ENCODE measurements at places on chromosomes 6 and 20.

DNA sequence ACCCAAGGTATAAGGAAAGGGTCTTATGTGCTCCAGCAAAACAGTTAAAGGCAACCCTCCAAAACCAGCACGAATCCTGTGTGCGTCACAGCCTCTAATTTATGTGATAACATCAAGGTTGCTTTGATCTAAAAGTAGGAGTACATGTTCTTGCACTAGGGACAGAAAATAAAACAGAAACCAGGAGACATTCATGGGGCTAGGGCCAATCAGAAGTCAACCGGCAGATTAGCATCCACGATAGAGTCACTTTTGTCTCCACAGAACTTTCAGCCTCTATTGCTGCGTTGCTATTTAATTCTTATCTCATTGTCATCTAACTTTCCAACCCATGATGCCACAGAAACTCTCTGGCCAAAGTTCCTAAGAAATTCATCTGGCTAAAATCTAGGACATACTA, 178.8 kb upstream of the PTCHD4 start:
- DNase-seq, result no peak

GRCh38 chr6:1593958-1594314, 15.8 kb upstream of the FOXC1 start:
- DNase-seq, result no peak

DNA sequence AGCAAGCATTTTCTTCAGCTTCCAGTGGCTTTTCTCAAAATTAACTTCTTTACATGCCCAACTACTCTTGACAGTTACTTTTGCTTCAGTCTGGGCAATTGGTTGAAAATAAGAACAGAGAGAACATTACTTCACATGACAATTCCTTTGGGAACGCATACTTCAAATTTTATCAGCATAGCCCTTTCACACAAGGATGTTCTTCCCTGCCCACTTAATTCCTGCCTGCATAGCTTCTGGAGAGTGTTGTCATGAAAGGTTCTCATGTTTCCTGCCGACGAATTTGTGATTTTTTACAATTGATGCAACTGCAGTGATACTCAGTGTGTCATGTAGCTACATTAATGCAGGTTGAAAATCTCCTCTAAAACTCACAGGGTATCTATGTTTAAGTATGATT, 22.0 kb upstream of the SNRNP48 start:
- DNase-seq, result peak; percentile 46

- DNase-seq, result peak; percentile 54
Observed at GRCh38 chr6:111485342-111485741, 2.3 kb upstream of the REV3L start.

DNA sequence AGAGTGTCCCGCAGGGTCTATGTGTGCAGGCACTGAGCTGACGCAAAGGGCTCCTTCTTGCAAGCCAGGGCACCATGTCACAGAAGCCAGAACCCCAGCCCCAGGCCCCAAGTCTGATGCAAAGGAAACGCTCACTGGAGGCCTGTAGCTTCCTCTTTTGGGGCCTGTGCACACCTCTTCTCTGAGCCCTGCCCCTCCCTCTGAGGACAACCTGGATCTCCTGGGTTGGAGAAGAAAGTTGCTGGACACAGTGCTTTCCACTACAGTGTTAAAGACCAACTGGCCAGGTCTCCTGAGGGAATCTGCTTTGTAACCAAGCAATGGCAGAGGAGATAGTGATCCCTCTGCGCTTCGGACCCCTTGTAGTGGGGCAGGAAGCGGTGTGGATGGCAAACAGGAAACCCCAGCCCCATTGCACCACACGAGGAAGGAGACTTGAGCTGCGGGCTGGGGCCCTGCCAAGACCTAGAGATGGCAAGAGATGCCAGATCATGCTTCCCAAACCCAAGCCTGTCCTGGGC, 90.0 kb downstream of the PRND start:
- no peak for DNase-seq

- peak; percentile 29 for DNase-seq
Observed at GRCh38 chr20:64080013-64080812, at the start of gene OPRL1. OPRL1 (plus strand) TSS chr20:64080082; CDS start chr20:64092721, 12,639 bp downstream.

GRCh38 chr6:13573669-13574110, 711 bp upstream of the SIRT5 start:
- peak; percentile 34 for DNase-seq

GRCh38 chr20:48782053-48782452, 45.7 kb downstream of the PREX1 start:
- no peak for DNase-seq

- no peak for DNase-seq
Observed at GRCh38 chr6:94217836-94218235, 798.5 kb upstream of the EPHA7 start.

DNA sequence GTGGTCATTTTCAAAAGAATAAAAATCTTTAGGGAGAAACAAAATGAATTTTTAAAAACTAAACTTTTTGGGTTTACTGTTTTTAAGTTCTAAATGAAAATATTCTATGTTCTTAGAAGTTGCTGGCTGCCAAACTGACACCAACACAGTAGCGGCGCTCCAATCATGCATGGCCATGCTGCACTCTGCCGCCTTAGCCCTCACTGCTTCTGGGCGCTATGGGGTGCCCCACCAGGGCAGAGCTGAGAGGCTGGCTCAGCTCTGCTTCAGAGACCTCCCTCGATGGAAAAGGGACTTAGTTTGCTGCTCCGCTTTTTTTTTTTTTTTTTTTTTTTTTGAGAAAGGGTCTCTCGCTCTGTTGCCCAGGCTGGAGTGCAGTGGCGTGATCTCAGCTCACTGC, 20.9 kb downstream of the EZR start:
- DNase-seq, result no peak

GRCh38 chr20:24953209-24953575, 4.1 kb downstream of the CST7 start:
- DNase-seq, result no peak

DNA sequence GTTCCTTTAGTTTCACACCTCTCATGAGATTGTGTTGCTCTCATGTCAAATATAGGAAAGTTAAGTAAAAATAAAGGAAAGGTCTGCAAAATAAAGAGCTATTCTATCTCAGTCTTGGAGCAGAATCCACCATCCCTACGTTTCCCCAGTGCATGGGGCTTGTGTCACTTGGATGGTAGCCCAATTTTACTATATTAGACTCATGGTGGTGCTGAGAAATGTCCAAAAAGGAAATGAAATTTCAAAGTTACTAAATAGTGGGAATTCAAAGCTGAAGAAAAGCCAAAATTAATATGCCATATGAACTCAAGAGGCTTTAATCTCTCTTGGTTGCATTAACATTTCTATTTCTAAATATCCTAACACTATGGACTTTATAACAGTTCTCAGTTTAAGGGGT, 1283.3 kb upstream of the GJE1 start:
- peak; percentile 24 for DNase-seq

DNA sequence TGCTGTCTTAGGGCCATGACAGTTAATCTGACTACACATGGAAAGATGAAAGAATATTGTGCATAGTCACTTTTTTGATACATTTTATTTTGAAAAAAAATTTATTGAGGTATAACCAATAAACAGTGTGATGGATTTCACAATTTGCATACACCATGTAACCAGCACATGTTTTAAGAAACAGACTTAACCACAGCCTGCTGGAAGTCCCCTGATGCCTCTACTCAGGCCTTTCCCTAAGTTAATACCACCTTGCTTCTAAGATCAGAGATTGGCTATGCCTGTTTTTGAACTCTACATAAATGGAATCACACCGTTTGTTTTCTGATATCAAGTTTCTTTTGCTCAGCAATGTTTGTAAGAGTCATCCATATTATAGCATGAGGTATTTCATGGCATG, 136.3 kb downstream of the CFAP61 start:
- DNase-seq, result no peak

- DNase-seq, result no peak
Observed at GRCh38 chr20:10005885-10006284, 28.9 kb upstream of the ANKEF1 start.

DNA sequence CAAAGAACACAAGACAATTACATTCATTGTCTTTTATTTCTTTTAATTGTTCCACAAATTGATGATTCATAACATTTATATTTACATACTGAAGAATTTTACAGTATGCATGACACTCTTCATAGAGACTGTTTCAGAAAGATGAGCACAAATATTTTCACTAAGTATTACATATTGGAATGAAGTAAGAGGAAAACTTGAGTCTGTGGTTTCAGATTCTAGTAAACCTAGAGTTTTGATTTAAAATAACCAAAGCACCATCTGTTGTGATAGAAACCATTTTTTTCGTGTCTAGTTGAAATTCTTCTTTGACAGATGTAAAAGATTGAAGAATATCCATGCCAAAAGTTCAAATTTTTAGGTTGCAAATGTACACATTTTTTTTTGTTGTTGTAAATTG, 32.1 kb upstream of the OPN5 start:
- no peak for DNase-seq

DNA sequence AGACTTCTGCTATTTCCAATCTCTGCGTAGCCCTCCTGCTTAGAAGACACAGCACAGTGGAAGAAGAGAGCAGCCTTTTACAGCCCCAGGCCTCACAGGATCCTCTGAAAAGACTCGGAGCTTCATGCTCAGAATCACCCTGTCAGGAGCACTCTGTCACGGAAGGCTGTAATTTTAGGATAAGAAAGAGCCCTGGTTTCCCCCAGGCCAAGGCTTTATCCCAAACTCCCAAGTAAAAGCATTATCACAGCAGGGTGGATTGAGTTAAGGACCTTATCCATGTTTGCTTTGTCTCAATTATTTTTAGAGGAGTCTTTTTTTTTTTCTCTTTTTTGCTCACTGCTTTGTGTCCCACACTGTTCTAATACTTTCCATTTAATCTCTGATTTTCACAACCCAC, 39.2 kb downstream of the ANKS1A start:
- DNase-seq, result no peak

DNA sequence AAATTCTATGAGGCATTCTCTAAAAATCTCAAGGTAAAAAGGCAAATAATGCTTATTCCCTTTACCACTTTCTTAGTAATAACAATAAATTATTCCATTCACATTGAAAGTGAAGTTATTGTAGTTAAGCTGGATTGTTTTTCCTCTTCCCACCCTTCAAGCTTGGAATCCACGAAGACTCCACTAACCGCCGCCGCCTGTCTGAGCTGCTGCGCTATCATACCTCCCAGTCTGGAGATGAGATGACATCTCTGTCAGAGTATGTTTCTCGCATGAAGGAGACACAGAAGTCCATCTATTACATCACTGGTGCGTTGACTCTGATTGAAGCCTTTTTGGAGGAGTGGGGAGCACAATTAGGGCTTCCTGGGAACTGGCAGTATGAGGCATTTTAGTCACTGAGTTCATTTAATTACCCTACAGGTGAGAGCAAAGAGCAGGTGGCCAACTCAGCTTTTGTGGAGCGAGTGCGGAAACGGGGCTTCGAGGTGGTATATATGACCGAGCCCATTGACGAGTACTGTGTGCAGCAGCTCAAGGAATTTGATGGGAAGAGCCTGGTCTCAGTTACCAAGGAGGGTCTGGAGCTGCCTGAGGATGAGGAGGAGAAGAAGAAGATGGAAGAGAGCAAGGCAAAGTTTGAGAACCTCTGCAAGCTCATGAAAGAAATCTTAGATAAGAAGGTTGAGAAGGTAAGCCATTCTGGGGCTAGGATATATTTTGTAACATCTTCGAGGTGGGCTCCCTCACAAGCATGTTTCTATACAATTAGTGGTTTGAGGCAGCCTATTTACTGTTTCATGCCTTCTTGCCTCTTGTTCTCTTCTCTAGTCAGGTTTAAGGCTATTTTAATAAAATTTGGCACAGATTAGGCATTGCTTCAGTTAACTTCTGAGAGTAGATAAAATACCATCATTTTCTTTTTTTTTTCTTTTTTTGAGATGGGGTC, 4.9 kb downstream of the HSP90AB1 start:
- DNase-seq, result no peak

DNA sequence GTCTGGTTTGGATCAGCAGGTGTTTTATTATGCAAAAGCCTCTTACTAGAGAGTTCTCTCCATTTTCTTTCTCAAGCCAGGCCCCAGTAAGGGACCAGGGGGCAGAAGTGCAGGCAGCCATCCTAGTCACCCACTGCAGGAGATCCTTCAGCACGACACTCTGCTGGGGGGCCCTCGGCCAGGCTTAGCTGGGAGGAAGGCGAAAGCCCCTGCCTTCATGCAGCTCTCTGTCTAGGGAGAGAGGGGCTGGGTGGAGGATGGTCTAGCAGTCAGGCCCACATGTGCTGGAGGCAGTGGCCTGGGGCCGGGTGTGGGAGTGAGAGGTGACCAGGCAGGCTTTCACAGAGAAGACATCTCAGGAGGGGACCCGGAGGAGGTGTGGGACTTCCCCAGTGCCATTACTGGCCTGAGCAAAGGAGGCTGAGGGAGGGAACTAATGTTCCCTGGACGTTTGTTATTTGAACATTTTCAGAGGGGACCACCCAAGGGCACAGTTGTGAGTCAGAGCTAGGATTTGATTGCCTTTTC, 33.5 kb upstream of the VSTM2L start:
- no peak for DNase-seq

GRCh38 chr6:55897346-55897745, 22.0 kb upstream of the BMP5 start:
- DNase-seq, result peak; percentile 31

- peak; percentile 75 for DNase-seq
Observed at GRCh38 chr20:3753098-3753497, 14.5 kb downstream of the ADISSP start.

DNA sequence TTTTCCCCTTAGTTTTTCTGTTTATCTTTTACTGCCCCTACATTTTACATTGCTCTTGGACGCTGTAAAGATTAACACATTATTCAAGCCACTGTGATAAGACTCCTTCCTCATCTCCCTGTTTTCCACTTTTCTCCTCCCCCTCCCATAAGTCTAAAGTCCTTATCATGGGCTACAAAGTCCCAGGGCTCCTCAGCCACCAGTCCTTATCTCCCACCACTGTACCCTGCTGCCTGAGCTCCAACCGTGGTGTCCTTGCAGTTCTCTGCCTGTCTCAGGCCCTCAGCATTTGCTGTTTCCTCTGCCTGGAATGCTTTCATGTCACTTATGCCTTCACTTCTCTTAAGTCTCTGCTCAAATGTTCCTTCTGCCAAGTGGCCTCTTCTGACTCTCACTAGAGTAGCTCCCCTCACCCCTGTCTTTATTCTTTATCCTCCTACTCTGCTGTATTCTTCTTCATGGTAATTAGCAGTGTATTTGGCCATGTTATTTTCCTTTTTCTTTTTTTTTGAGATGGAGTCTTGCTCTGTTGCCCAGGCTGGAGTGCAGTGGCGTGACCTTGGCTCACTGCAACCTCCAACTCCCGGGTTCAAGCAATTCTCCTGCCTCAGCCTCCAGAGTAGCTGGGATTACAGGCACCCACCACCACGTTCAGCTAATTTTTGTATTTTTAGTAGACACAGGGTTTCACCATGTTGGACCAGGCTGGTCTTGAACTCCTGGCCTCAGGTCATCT, 10.8 kb upstream of the LATS1 start:
- no peak for DNase-seq
